Motor neuron (in vitro differentiated cells): ENCODE measurements at places on chromosomes 6 and 20. TPM values are rescaled to one million over a fixed set of nuclear protein-coding genes. Genes with fewer than 3 reads are reported as not detected.

The PRL gene
- total RNA-seq, result 0.72 and 1.3 TPM in 2 replicates

The SALL4 gene
- 6.2 and 6.8 TPM in 2 replicates for total RNA-seq

The KIF13A gene
- total RNA-seq, result 17.1 and 18.6 TPM in 2 replicates

The CST5 gene
- not detected in 2 replicates for total RNA-seq

The OR2B6 gene
- 0.81 and 0.97 TPM in 2 replicates for total RNA-seq

The ABRACL gene
- 27.1 and 31.5 TPM in 2 replicates for total RNA-seq

The GHRH gene
- total RNA-seq, result not detected in 2 replicates

The BTN1A1 gene
- total RNA-seq, result 0.16 TPM in 1 of 2 replicates, not detected in the other

The C20orf141 gene
- total RNA-seq, result not detected in 2 replicates

The CST4 gene
- total RNA-seq, result not detected in 2 replicates

The COX4I2 gene
- not detected in 2 replicates for total RNA-seq

The NEDD9 gene
- total RNA-seq, result 5.0 and 5.8 TPM in 2 replicates

The SAMD5 gene
- total RNA-seq, result 3.5 and 4.3 TPM in 2 replicates

The TUBB2B gene
- total RNA-seq, result 8.7 and 12.0 TPM in 2 replicates

The TTBK1 gene
- 0.32 and 0.41 TPM in 2 replicates for total RNA-seq

The RBBP8NL gene
- 0.24 and 0.49 TPM in 2 replicates for total RNA-seq

The PSORS1C2 gene
- 2.3 TPM in 1 of 2 replicates, not detected in the other for total RNA-seq

The FUT9 gene
- 8.0 and 8.4 TPM in 2 replicates for total RNA-seq

The PPT2 gene
- 26.3 and 30.2 TPM in 2 replicates for total RNA-seq

The NT5DC1 gene
- total RNA-seq, result 7.5 and 12.3 TPM in 2 replicates

The VGLL2 gene
- 0.25 TPM in 1 of 2 replicates, not detected in the other for total RNA-seq

The SLCO4A1 gene
- total RNA-seq, result 0.55 and 1.0 TPM in 2 replicates

The FOXC1 gene
- total RNA-seq, result 0.05 TPM in 1 of 2 replicates, not detected in the other

The TRIM38 gene
- total RNA-seq, result 22.0 and 22.9 TPM in 2 replicates

The XKR7 gene
- total RNA-seq, result 0.13 and 1.4 TPM in 2 replicates

The EDEM2 gene
- 7.5 and 8.4 TPM in 2 replicates for total RNA-seq

The TRIM40 gene
- total RNA-seq, result not detected in 2 replicates

The FILIP1 gene
- total RNA-seq, result 0.27 and 0.62 TPM in 2 replicates

The MRAP2 gene
- total RNA-seq, result 2.5 and 2.8 TPM in 2 replicates

The SIRPB1 gene
- total RNA-seq, result 0.39 and 0.90 TPM in 2 replicates

The RAMACL gene
- 2.6 and 3.7 TPM in 2 replicates for total RNA-seq

The NT5E gene
- 0.46 and 0.67 TPM in 2 replicates for total RNA-seq

The PREP gene
- total RNA-seq, result 21.2 and 29.6 TPM in 2 replicates

The KPNA5 gene
- total RNA-seq, result 11.8 and 12.8 TPM in 2 replicates

The MOXD1 gene
- 0.35 TPM in 1 of 2 replicates, not detected in the other for total RNA-seq

The DDRGK1 gene
- 47.2 and 47.6 TPM in 2 replicates for total RNA-seq

The OTOR gene
- not detected in 2 replicates for total RNA-seq

The RAB32 gene
- 2.8 and 3.1 TPM in 2 replicates for total RNA-seq

The SLC23A2 gene
- 6.6 and 7.4 TPM in 2 replicates for total RNA-seq

The GINS1 gene
- total RNA-seq, result 16.8 and 17.3 TPM in 2 replicates

The PDYN gene
- 0.09 and 0.44 TPM in 2 replicates for total RNA-seq

The METTL24 gene
- 0.49 and 1.1 TPM in 2 replicates for total RNA-seq

The PRR18 gene
- total RNA-seq, result 0.14 and 0.31 TPM in 2 replicates

The PROKR2 gene
- not detected in 2 replicates for total RNA-seq

The HLA-DOA gene
- total RNA-seq, result 0.19 and 0.27 TPM in 2 replicates

The MRPS10 gene
- total RNA-seq, result 19.6 and 21.8 TPM in 2 replicates

The GPLD1 gene
- total RNA-seq, result 3.7 and 4.7 TPM in 2 replicates

The C20orf144 gene
- 2.7 and 3.2 TPM in 2 replicates for total RNA-seq

The NOX3 gene
- not detected in 2 replicates for total RNA-seq

The EPB41L1 gene
- total RNA-seq, result 7.4 and 8.2 TPM in 2 replicates

The SMPDL3A gene
- total RNA-seq, result 15.2 and 16.0 TPM in 2 replicates

The RFX6 gene
- total RNA-seq, result not detected in 2 replicates
